ENCODE measurements at places on chromosomes 6 and 20.

DNA sequence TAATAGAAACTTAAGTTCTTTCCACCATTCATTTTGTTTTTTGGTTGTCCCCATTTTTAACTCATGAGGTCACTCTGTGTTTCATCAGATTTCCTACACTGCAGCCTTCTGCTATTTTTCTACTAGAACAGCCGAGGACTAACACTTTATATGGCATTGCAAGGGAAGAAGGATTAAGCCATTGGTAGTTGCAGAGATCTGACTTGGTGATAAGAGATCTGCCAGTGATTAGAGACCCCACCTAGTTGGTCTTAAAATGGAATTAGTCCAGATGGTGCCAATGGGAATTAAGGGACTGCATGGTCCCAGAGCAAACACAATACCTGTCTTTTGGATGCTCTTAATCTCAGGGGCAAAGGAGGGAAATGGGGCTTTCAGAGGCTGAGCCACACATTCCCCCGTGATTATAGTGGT lies 125.5 kb upstream of the TMEM170B start:
- no peak for DNase-seq

DNA sequence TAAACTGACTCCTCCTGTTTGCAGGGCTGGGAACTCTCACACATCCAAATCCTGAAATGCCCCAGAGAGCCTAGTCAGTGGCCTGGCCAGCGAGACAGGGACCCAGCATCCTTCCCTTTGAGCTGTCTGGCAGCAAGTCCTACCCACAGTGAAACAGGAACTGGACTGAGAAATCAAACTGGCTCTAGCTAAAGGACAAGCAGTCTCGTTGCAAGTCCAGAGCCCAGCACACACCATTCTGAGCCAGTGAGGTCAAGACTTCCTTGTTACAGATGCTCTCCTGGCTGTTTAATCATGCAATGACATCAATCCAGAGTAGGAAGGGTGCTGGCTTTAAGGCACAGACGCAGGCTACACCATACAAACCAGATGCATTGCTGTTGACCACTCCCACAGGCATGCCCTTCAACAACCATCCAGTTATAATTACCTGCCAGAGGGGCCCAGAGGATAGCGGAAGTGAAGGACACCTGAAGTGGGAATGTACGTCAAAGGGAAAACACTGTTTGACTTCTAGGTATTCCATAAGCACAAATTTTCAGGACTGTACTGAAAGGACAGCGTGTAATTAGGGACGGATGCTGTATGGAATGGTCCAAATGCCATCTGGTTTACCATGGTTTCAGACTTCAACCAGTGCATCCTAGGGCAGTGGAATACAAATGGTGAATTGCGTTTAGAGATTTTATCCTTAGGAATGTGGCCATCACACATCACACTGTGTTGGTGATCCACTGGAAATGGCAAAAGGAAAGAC lies 114.4 kb downstream of the SLC23A2 start:
- no peak for DNase-seq

- DNase-seq = no peak
Measured at GRCh38 chr20:47067776-47068175, 173.1 kb downstream of the EYA2 start.

GRCh38 chr6:74091136-74091793 lies 395.3 kb downstream of the CD109 start:
- DNase-seq = peak; percentile 59

DNA sequence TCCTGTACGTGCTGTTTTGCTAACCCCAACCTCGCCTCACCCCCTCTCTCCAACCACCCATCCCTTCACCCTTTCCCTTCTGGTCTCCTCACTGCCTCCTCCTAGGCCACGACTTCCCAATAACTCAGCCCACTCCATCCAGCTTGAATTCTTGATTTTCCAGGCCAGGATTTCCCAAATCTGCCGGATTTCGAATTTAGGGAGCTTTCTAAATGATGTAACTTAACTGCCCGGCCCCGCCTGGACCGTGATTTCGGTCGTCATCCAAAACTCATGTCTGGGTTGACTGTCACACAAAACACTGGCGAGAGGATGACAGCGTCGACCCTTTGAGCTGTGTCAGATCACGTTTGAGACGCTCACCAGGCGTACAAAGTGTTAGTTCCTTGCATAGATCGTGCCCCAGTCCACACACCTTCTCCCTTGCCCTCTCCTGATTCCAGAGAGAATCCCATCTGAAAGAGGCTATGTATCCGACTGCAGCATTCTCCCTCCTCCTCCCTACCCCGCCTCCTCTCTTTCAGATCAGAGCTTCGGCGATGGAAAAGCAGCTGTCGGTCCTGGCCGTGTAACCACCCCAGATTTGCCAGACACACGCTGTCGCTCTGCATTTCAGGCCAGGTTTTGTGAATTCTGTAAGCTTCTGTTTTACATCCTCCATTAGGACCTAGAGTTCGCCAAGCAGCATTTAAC lies 168.2 kb downstream of the GPX5 start:
- DNase-seq = no peak

DNA sequence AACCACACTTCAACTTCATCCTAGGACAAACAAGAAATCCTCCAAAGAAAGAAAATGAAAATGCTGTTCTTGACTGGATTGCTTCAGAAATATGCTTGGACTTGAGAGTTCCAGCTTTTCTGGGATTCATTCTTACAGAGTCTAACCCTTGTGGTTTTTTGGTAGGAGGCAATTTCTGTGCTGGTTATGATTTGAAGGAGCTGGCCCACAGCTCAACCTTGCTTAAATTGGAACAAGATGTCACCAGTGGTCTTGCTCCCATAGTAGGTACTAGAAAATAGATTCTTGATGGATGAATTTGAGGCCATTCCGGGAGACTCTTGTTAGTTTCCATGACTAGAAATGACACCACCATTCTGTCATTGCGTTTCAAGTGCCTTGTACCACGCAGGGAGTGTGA lies 54.3 kb upstream of the BMP6 start:
- no peak for DNase-seq

DNA sequence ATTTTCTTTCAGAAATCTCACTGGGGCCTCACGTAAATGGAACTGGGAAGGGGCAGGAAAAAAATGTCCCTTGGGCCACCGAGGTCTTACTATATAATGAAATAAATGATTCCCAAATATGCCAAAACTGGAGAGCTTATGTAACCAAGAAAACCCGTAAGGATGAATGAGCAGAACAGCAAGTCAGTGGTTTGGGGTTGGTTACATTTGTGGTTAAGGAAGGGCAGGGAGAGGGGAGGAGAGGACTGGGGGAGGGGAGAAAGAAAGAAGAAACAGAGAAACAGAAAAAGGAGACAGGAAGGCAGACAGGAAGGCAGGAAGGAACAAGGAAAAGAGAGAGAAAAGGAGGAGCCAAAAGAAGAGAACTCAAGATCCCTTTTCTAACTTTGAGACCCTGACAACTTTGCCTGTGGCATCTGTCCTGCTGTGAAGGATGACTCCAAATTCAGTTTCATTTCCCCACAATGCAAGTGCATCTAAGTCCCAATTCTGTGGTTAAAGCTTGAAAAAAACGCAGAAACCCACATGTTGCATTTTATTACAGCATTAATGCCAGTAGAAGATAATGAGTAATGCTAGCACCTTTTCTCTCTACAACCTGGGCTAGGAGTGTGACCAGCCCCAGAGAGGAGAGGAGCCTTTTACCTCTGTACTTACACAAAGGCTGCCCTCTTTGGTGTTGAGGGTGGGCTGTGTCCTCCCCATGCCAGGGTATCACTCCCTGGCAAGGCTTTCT lies 10.8 kb upstream of the ARMC2 start:
- DNase-seq = no peak

DNA sequence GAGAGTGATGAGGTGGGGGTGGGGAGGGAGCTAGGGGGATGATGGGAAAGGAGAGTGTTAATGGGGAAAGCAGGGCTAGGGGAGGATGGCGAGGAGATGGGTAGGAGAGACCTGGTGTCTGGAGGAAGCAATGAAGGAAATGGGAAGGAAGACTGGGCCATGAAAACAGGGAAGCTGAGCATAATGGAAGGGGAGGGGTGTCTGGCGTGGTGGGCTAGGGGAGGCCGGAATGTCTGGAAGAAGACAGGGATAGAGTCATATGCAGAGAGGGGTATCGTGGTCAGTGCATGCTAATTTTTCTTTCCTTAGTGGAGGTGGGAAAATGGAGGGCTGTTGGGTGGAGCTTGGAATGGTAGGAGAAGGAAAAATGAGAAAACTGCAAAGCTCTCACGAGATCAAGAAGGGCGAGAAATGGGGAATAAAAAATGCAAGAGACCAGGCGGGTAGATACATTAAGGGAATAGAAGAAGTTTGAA lies 423 bp downstream of the KLHDC3 start:
- DNase-seq = no peak

DNA sequence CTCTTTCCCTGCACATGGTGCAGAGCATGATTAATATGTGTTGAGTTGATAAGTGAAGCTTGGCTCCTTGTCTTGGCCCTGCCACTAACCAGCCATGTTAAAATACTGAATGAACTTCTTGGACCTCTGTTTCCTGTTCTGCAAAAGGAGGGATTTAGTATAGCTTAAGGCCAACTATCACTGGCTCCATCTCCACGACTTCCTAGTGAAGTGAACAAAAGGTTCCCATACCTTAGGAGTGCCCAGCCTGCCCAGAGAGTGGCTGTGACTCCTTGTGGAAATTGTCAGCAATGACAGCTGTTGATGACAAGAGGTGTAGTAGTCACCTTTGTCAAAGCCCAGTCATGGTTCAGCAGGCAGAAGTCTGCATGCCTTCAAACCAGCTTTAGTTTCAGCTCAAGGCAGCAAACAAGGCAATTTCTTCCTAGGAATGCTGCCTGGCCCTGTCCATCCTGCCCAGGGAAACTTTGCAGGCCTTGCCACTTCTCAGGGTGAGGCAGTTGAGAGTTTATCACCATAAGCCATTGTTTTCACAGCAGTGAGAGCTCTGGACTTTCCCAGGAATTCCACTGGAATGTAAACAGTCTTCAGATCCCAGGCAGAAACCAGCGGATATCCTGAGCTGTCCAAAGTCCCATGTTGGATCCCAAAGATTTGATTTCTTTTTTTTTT lies 169.7 kb upstream of the TNFAIP3 start:
- DNase-seq = no peak

- DNase-seq = no peak
Measured at GRCh38 chr20:38537176-38537575, 43.8 kb upstream of the ADIG start.

GRCh38 chr20:17771206-17772004 lies 71.6 kb downstream of the BANF2 start:
- peak; percentile 28 for DNase-seq

GRCh38 chr20:21618759-21619416 lies 86.6 kb upstream of the PAX1 start:
- DNase-seq = no peak

- DNase-seq = no peak
Measured at GRCh38 chr6:123829302-123829953, 25.8 kb downstream of the NKAIN2 start.

DNA sequence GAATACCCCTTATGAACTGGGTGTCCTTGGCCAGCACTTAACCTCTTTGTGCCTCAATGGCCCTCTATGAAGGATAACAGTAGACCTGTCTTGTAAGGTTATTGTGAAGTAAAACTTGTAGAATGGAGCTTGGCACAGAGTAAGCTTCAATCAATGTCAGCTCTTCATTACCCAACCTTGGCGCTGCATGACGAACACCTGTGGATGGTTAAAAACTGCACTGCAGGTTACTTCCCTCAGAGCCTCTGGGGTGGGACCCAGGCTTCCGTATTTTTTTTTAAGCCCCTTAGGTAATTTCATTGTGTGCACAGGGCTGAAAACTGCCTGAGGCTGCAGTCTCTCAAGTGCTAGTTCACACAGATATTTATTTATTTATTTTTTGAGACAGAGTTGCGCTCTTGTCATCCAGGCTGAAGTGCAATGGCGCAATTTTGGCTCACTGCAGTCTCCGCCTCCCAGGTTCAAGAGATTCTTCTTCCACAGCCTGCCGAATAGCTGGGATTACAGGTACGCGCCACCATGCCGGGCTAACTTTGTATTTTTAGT lies 42.8 kb upstream of the SLC23A2 start:
- no peak for DNase-seq

GRCh38 chr6:152135755-152136448 lies 328.4 kb downstream of the ESR1 start:
- peak; percentile 84 for DNase-seq

GRCh38 chr6:35181933-35182612 lies 31.7 kb upstream of the SCUBE3 start:
- DNase-seq = no peak

DNA sequence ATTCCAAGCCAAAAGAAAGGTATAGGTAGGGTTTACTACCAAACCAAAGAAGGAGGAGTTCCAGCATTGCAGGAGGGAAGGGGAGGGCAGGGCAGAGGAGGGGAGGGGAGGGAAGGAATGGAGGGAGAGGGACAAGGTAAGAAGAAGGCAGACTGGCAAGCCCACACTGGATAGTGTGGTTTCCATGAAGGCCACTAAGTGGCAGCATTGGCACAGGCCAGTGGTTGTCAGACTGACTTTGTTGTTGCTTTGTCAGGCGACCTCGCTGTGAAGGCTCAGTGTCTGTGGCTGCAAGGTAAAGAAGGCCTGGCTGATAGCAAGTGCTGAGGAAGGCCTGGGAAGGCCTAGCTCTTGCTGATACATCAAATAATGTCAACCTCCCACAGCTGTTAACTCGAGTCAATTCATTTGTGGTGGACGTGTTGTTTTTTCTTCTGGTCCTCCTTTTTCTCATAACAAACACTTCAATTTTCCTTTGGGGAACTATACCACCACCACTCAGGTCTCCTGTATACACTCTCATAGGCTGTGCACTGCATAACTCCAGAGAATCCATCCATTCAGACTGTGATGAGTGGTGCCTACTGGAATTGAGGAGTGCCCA lies 7.7 kb upstream of the ZNF334 start:
- DNase-seq = peak; percentile 54

- DNase-seq = no peak
Measured at GRCh38 chr6:105400501-105400900, 2.4 kb downstream of the PREP start.

GRCh38 chr6:168988801-168989200 lies 264.8 kb downstream of the THBS2 start:
- no peak for DNase-seq

DNA sequence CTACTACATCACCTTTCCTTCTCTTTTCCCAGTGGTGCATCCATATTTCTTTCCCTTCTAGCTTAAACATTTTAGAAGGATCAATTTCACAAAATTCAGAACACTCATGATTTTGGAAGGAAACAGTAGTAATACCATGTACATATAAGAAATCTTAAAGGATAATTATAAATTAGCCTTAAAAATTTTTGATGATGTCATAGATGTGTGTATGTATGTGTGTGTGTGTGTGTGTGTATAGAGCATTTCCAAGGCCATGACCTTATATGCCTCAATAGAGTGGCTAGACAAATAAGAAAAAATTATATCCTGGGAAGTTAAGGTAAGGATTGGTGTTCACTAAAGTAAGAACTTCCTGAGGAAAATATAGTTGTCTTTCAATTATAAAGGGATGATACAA lies 24.1 kb upstream of the HS3ST5 start:
- DNase-seq = no peak

GRCh38 chr6:90411292-90411781 lies 114.7 kb upstream of the BACH2 start:
- DNase-seq = no peak
